ENCODE measurements at places on chromosomes 6 and 20. TPM values are rescaled to one million over a fixed set of nuclear protein-coding genes. Genes with fewer than 3 reads are reported as not detected.

GRCh38 chr6:166751051-166751595 lies 124.1 kb upstream of the RPS6KA2 start:
- no peak for DNase-seq

Gene TREM1
- 9.8 TPM for total RNA-seq

Gene C6orf15
- not detected for total RNA-seq

Gene PERP
- 22.9 TPM for total RNA-seq

- DNase-seq = no peak
Observed at GRCh38 chr20:49420811-49421295, 61.6 kb downstream of the KCNB1 start.

DNA sequence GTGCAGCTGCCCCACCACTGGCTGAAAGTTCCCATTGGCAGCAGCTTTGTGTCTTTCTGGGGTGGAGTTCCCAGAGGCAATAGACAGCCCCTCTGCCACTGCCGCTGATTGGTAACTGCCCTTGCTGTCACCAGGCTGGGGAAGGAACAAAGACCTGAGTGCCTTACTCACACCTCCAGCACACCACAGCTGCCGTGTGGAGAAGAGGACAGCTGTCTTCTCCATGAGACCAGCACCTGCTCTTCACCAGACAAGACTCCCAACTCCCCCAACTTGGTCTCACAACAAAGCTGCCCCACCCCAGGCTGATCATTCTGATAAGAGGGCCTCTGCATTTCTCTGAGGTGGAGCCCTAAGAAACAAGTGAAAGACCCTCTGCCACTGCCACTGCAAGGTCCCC lies 39.7 kb upstream of the PTCHD4 start:
- DNase-seq = no peak

DNA sequence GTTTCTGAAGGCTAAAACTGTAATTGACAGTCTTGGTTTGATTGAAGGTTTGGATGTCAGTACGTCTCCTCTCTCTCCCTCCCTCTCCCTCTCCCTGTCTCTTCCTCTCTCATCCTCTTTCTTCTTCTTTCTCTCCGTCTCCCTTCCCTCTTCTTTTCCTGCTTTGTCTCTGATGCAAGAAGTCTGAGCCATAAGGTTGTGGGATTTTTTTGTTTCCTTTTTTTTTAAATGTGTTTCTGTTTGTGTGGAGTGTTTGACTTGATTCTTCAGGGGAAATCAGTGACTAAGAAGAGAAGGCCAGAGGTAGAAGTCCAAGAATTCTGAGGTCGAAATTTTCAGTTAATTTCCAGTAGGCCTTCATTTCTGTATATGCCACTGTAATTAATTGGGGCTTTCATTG lies 111.9 kb downstream of the FOXO3 start:
- DNase-seq = no peak

Gene C6orf89
- 56.6 TPM for total RNA-seq

- no peak for DNase-seq
Observed at GRCh38 chr6:27867945-27868300, 44.3 kb downstream of the OR2B2 start.

DNA sequence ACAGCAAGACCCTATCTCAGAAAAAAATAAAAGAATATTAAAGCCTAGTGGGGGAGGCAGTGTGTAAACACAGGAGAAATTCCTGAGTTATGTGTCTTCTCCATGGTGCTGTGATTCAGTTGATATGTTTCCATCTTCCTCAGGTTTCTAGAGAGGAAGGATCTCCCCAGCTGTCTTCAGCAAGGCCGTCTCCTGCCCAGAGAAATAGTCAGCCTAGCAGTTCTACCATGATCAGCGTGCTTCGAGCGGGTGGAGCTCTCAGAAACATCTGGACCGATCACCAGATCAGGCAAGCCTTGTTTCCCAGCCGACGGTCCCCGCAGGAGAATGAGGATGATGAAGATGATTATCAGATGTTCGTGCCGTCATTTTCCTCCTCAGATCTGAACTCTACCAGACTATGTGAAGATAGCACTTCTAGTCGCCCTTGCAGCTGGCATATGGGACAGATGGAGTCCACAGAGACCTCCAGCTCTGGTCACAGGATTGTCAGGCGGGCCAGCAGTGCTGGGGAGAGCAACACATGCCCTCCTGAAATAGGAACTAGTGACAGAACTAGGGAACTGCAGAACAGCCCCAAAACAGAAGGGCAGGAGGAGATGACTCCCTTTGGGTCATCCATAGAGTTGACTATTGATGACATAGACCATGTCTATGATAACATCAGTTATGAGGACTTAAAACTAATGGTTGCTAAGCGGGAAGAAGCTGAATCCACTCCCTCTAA lies 34.9 kb upstream of the MTHFD1L start:
- no peak for DNase-seq

DNA sequence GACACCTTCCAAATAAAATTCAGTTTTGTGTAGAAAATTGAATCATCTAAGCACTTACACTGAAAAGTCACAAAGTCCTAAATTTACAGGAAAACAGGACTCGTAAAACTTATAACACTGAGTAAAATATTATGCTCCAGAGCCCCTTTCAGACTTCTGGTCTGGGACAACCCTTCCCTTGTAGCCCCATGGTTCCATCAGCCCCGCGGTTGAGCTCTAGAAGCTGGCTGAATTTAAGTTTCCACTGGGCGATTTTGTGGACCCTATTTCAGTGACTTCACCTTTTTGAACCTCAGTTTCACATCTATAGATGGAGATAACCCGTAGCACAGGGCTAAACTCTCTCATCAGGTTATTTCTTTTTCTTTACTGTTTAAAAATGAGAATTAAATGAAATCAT lies 117.7 kb upstream of the BACH2 start:
- no peak for DNase-seq

DNA sequence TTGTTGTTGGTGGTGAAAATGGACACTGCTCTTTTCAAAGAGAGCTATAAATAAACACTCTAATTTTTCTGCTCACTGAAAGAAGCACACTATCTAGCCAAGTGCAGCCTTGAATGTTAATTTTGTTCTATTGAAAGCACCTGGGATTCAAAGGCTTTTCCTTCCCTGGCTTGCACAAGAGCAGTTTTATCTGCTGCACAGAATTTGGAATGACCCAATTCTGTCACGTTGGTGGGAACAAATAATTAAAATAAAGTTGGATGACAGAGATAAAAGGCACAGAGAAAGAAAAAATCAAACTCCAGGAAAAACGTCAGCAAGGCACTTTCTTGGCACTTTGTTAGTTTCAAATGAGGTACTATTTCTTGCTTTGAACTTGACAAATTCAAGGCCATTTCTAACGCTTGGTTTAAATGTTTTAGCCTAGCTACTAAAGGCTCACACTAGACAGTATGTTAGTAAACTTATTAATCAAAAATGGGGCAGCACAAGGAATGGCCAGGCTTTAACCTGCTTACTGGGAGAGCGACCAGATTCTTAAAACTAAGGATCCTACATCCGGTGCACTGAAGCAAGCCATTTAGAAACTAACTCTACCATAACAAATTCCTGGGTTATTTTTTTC lies 145.5 kb upstream of the ARG1 start:
- no peak for DNase-seq

DNA sequence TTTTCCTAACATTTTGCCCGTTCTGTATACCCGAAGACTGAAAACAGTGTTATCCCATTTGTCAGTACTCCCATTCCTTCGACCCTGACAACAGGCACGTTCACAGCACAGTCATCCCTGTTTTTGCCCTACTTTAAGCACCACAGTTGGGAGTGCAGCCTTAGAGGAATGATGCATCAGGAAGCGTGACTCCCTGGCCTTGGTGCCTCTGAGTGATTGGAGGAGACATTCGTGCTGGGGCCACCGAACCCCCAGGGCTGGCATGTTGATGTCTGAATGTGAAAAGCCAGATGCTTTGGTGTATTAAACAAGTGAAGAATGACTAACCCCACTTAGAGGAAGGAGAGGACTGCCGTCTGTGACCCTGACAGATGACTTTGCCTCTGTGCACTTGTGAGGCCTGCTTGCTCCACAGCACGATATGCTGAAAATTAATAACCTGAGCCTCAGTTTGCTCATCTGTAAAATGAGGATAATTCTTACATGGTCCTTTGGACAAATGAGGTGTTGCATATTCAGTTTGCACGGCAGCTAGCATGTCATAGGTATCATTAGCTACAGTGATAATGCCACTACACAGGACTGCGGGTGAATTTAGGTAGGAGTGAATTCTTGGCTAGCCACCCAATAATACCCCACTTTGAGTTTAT lies 36.0 kb downstream of the STK35 start:
- no peak for DNase-seq

DNA sequence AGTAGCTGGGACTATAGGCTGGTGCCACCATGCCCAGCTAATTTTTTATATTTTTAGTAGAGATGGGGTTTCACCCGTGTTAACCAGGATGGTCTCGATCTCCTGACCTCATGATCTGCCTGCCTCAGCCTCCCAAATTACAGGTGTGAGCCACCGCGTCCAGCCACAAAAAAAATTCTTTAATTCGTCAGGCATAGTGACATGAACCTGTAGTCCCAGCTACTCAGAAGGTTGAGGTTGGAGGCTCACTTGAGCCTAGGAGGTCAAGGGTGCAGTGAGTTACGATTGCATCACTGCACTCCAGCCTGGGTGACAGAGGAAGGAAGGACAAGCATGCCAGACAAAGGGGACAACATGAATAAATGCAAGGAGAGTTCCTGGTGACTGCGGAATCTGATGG lies 19.5 kb upstream of the ASXL1 start:
- peak; percentile 22 for DNase-seq

DNA sequence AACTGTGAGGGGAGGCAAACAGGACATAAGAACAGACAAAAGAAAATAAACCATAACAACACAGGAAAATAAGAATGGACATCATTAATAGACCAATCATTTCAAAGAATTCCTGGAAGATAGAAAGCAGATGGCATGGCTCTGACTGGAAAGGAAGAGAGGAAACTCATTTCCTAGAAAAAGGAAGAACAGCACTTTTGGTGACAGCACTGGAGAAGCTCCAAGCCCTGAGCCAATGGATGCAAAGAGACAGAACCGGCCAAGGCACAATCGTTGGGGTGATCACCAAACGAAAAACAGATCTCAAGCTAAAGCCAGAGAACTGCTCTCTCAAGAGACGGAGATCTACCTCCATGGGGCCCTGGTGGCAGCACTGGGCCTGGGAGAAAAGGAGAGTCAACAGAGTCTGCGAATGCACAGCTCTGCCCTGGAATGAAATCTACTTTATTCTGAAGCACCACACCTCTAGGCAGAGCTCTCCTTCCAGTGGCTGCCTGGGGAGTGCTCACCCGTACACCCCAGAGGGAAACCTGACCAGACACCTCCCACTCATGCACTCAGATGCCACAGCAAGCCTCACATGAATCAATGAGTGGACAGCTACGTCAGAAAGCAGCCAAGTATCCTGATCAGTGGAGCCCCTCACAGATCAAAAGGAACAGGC lies 24.2 kb downstream of the KIAA0319 start:
- DNase-seq = no peak

Gene GRM1
- total RNA-seq = 0.45 TPM

Gene OR2J3
- not detected for total RNA-seq

GRCh38 chr6:142871910-142872331 lies 73.1 kb downstream of the HIVEP2 start:
- no peak for DNase-seq

Gene THEMIS
- 1.3 TPM for total RNA-seq

Gene KIAA0408
- total RNA-seq = 45.3 TPM

Gene CTCFL
- total RNA-seq = 0.27 TPM

DNA sequence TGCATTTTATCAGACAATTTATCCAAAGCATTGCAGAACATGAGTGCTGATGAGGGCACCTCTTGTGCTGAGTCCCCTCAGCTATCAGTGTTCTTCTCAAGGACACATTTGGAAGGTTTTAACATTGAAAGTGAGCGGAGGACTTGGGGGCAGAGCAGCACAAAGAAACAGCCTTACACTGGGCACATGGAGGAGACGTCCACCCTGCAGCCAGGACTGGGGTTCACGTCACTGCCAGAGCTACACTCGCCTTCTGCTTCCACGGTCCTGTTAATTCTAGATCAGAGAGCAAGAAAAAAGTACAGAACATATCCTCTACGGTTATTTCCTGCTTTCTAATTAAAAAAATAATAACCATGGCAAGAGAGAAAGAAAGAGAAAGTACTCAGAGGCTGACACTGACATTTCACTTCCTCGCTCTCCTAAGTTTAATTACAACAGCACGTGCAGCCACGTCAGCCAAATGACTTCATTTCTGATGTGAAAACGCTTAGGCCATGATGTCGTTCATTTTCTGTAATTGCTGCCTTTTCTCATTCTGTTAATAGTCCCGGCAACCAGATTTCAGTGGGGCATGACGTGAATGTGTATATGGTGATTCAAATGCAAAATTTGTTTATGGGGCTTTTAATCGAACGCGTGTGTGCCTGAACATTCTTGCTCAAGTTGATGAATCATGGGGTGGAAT lies 5.1 kb downstream of the PRND start:
- no peak for DNase-seq

Gene PRRT1
- total RNA-seq = 6.1 TPM

Gene OR11A1
- not detected for total RNA-seq

DNA sequence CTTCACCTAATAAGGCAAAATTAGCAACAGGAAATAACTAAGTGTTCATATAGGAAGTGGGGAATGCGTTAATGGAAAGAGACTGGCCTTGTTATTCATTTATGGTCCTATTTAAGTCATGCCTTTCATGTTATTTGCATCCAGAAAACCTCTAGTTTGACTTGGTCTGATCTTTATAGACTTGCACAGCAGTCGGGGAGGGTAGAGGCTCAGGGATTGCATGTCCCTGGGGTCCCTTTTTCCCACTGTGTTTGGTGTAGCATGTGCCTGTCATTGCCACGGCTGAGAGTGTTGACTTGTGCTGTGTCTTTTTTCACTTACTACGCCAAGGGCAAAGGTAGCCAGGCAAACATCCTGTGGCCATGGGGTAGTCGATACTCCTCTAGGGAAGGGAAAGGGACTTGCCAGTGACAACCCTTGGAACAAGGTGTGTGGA lies 105.4 kb upstream of the RIN2 start:
- no peak for DNase-seq

GRCh38 chr6:147131532-147132128 lies 72.6 kb upstream of the STXBP5 start:
- no peak for DNase-seq

Gene CASP8AP2
- total RNA-seq = 24.7 TPM

DNA sequence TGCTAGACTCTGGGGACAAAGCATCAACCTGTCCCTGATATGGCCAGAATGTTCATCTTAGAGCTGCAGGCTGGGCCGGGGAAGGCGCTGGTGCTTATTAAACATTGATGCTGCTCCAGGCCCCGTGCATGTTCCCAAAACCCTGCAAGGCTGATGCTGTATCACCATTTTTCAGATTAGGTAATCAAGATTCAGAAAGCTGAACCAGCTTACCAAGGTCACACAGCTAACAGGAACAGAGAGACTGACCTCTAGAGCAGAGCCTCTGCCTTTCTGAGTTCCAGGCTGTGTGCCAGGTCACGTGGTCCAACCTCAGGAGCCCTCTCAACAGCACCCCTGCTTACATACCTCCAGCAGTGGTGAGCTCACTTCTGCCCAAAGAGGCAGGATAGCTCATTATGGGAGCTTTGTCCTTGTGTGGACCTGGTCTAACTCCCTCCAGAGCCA lies 16.1 kb upstream of the VSTM2L start:
- DNase-seq = no peak

Gene HAO1
- not detected for total RNA-seq

- DNase-seq = no peak
Observed at GRCh38 chr6:142275236-142276006, 26.4 kb upstream of the ADGRG6 start.
